ENCODE measurements at places on chromosomes 3 and 15. TPM values are rescaled to one million over a fixed set of nuclear protein-coding genes. Genes with fewer than 3 reads are reported as not detected.

The CHRFAM7A gene
- polyA plus RNA-seq, result 2.9 TPM

The PROK2 gene
- 81.7 TPM for polyA plus RNA-seq

GRCh38 chr15:96351761-96352603 is 21.5 kb downstream of the NR2F2 start:
- H3K27me3 ChIP-seq, result peaks cover 95% of the 10 kb centered on the region
- no peak overlapping the region for H3K4me3 ChIP-seq
- DNase-seq, result no peak
- H3K36me3 ChIP-seq, result no peaks in the 10 kb centered on the region

DNA sequence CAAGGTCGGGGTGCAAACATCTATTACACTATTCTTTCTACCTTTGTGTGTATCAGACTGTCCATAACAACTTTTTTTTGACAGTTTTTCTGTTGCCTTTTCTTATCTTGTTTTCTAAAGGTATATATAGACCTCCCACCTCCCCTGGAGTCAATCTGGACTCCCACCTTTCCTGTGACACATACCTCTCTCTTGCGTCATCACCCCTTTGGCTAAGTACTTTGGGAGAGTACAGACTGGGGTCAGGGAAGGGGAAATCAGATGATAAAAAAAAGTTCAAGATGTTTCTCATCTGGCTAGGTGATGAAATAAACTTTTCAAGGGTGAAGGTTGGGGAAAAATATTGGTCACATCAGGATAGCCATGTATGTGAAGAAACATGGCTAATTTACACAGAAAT is 17.2 kb downstream of the TSPAN3 start:
- no peaks in the 10 kb centered on the region for H3K4me1 ChIP-seq
- no peak overlapping the region for H3K4me3 ChIP-seq
- no peaks in the 10 kb centered on the region for H3K27me3 ChIP-seq
- peaks cover 7% of the 10 kb centered on the region for H3K36me3 ChIP-seq
- no peak for DNase-seq

The ACTC1 gene
- polyA plus RNA-seq, result not detected

- no peak overlapping the region for H3K27ac ChIP-seq
- no peak overlapping the region for H3K4me3 ChIP-seq
- H3K36me3 ChIP-seq, result no peaks in the 10 kb centered on the region
- no peak for DNase-seq
Measured at GRCh38 chr3:187795207-187795960, 50.1 kb upstream of the BCL6 start.

GRCh38 chr3:178152031-178152806 is 384.0 kb upstream of the KCNMB2 start:
- H3K36me3 ChIP-seq, result no peaks in the 10 kb centered on the region
- DNase-seq, result no peak
- H3K4me1 ChIP-seq, result peaks cover 2% of the 10 kb centered on the region
- no peak overlapping the region for H3K4me3 ChIP-seq

The PTPN9 gene
- polyA plus RNA-seq, result 28.0 TPM

Data from CD14-positive monocyte (primary cell).